ENCODE measurements at places on chromosomes 12 and 14. TPM values are rescaled to one million over a fixed set of nuclear protein-coding genes. Genes with fewer than 3 reads are reported as not detected.

Gene TAS2R9
- not detected for total RNA-seq

GRCh38 chr12:23888396-23889068 lies 60.9 kb downstream of the SOX5 start:
- no peak for DNase-seq

DNA sequence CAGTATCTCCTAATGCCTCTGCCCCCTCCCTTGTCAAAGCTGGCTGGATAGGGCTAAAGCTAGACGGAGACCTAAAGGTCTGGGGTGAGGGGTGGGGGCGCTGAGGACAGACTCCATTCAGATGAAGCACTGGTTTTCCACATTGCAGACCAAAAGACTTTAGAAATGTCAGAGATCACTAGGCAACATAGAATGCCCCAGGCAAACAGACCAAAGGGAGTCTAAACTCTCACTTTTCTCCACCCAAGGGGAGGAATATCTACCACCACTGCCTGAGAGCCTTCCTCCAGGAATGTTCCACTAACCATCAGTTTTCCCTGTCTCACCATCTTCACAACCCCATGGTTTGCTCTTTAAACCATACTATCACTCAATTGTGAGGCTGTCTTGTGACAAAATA lies 106.9 kb upstream of the KRAS start:
- DNase-seq = no peak

- no peak for DNase-seq
Observed at GRCh38 chr12:31954925-31955858, 4.0 kb upstream of the RESF1 start.

GRCh38 chr12:124610021-124610612 lies 42.7 kb upstream of the NCOR2 start:
- DNase-seq = no peak

DNA sequence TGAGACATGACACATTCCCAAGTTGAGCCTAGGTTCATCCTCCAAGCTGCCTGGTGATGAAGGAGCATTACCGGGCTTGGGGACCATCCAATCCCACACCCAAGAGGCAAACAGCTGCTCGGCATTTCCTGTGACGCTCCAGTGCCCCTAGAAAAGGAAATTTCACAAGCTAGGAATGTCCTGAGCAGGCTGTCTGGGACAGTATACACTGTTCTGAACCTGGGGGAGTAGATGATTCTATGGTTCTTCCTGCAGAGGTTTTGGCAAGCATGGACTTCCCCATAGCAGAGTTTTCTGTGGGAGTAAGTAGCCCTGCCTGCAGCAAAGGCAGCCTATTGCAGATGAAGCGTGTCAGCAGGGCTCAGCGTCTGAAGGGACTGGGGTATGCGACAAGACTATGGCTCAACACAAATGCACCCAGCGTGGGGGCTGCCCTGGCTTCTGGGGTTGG lies 47.4 kb upstream of the SRSF5 start:
- DNase-seq = peak; percentile 33
